Tracheal epithelial cell (primary cell): ENCODE measurements at places on chromosomes 1 and 21. TPM values are rescaled to one million over a fixed set of nuclear protein-coding genes. Genes with fewer than 3 reads are reported as not detected.

Gene OR2T11
- not detected in 2 replicates for total RNA-seq

Gene TTC22
- 10.6 and 16.8 TPM in 2 replicates for total RNA-seq

Gene CD1B
- not detected in 2 replicates for total RNA-seq

Gene CELA3B
- total RNA-seq, result 1.9 TPM in 1 of 2 replicates, not detected in the other

Gene OR2L8
- total RNA-seq, result not detected in 2 replicates

Gene CR1L
- not detected in 2 replicates for total RNA-seq

Gene LYPD8
- total RNA-seq, result under 0.01 TPM in 1 of 2 replicates, not detected in the other

Gene CLEC20A
- not detected in 2 replicates for total RNA-seq

Gene KCNH1
- total RNA-seq, result 0.85 and 1.7 TPM in 2 replicates

Gene CD5L
- not detected in 2 replicates for total RNA-seq

Gene TSPAN2
- total RNA-seq, result 3.4 TPM in 1 of 2 replicates, not detected in the other

Gene ADAMTS1
- 50.9 and 68.2 TPM in 2 replicates for total RNA-seq

Gene CYP4Z1
- not detected in 2 replicates for total RNA-seq

Gene UBXN10
- total RNA-seq, result 0.24 TPM in 1 of 2 replicates, not detected in the other

Gene TP73
- total RNA-seq, result 0.24 and 0.43 TPM in 2 replicates

Gene LCE3E
- total RNA-seq, result 0.48 TPM in 1 of 2 replicates, not detected in the other

Gene KCNT2
- under 0.01 and 0.21 TPM in 2 replicates for total RNA-seq

Gene SLAMF9
- total RNA-seq, result 5.5 and 12.1 TPM in 2 replicates

Gene INSRR
- not detected in 2 replicates for total RNA-seq

Gene TMPRSS15
- total RNA-seq, result not detected in 2 replicates

Gene NPPB
- 0.48 TPM in 1 of 2 replicates, not detected in the other for total RNA-seq

Gene FAM151A
- not detected in 2 replicates for total RNA-seq

Gene CREB3L4
- 8.0 and 11.1 TPM in 2 replicates for total RNA-seq

Gene KIF26B
- 3.0 and 3.1 TPM in 2 replicates for total RNA-seq

Gene NR5A2
- total RNA-seq, result 0.24 TPM in 1 of 2 replicates, not detected in the other

Gene OR2AK2
- total RNA-seq, result not detected in 2 replicates

Gene RIMKLA
- total RNA-seq, result under 0.01 TPM in 1 of 2 replicates, not detected in the other

Gene JUN
- total RNA-seq, result 56.7 and 205 TPM in 2 replicates
